Activated naive CD4-positive, alpha-beta T cell (primary cell): ENCODE measurements at places on chromosomes 1 and 21.

DNA sequence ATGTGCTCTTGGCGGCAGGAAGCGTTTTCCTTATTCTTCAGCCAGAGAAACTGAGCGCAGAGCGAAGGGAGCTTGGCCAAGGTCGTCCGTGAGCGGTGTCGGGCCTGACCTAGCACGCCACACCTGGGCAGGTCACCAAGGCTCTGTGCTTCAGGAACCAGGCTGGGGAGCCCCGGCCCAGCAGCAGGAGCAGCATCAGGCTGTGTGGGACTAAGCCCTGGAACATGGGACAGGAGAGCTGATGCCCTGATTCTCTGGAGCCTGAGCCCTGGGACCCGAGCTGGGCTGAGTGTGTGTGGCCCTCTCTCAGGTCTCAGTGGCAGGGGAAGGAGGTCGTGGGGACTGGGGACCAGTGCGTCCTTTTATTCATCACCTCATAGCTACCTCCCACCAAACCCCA is 65.2 kb upstream of the ABCG1 start:
- no peak for DNase-seq

GRCh38 chr1:37948166-37948565 is 1.3 kb upstream of the INPP5B start:
- DNase-seq: no peak

- no peak for DNase-seq
Observed at GRCh38 chr1:67273591-67273990, 34.1 kb upstream of the IL12RB2 start.

GRCh38 chr1:59755069-59755685 is 59.6 kb upstream of the HOOK1 start:
- no peak for DNase-seq

GRCh38 chr1:41362749-41363590 is 1.7 kb downstream of the FOXO6 start:
- no peak for DNase-seq

- no peak for DNase-seq
Observed at GRCh38 chr1:20100632-20101355, 18.5 kb downstream of the PLA2G2D start.

- DNase-seq: no peak
Observed at GRCh38 chr1:3627515-3628253, 2.9 kb downstream of the TPRG1L start.

DNA sequence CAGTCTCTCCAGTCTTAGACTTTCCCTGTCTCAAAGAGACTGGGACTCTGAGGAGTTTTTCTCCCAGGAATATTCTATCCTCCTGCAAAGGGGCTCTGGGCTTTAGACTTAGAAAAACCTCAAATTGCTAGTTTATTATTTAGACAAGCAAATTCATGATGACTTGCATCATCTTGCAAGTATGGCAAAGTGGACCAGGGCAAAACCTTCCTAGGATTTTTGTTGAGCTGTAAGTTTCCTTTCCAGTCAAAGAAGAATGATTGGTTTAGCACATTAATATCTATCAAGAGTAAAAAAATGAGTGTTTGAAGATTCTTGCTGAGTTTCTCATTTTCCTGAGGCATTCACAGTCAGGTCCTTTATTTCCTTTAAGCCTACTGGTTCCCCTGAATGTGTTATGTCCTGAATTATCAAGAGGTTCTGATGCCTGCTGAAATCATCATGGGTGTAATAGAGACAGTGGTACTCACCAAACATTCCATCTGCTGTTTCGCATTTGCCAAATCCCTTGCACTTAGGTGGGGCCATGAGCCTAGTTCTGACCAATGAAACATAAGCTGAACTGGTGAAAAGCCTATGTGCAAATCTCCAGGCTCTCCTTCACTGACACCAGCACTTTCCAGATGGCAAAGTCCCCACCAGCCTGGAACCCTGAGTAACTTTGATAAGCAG is 25.2 kb upstream of the SPAG17 start:
- DNase-seq: no peak

DNA sequence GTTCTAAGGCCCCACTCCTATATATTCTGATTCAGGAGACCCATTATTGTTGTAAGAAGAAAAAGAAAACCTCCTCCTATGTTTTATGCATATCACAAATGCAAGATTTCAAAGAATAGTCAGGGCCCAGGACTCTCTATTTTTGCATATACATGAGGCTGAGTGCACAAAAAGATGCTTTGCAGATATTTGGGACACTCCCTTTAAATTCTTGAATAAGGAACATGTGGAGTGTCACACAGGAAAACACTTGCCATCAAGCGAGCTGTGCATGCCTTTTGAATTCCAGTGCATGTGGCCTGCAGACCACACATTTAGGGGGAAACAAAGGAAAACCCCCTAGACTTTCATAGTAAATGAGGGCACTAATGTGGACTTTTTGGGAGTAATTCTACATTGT is 5.6 kb downstream of the MAP3K7CL start:
- DNase-seq: no peak

DNA sequence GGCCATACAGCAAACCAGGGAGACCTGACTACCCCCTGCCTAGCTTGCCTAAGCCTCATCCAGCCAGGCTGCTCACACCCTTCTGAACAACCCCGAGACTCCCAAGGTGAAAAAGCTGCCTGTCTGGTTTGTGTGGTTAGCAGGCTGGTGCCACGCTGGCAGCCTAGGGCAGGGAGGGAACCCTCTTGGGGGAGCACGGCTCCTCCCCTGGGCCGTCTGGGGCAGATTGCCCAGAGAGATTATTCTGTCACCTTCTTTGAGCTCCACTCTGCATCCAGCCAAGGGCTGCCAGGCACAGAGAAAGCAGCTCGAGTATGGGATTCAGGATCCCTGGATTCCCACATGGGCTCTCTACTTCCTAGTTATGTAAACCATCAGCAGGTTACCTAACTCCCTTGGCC is 27.5 kb upstream of the TCEA3 start:
- no peak for DNase-seq

DNA sequence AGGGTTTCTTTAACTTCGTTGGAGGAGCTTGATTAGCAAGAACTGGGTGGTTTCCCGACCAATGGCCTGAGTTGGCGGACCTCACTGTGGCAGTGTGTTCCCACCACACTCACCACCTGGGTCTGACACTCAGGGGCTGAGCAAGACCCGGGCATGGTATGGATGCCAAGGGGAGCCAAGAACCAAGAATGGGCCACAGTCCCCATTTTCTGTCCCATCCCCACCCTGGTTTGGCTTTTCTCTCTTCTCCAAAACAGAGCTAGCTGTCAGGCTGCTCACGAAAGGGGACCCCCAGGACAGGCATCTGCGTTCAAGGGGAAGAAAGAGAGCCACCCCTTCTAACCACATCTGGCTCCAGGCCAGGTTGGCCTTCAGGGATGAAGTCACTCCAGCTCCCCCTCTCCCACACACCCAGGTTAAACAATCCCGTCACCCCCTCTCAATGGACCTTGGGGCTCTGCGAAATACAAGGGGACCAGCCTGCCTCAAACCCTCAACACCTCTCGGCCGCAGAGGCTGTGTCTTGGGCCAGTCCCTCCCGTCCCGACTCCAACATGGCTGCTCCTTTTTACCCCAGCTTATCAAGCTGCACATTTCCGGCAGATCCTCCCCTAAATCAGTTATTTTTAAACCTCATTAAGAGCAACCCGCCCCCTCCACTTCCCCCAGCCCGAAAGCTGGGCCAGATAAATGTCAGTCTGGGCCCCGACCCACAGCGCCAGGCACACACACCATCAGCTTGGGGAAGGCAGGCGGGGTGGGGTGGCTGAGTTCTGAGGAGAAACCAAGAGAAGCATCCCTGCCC is 3.4 kb downstream of the TAGLN2 start:
- DNase-seq: no peak

DNA sequence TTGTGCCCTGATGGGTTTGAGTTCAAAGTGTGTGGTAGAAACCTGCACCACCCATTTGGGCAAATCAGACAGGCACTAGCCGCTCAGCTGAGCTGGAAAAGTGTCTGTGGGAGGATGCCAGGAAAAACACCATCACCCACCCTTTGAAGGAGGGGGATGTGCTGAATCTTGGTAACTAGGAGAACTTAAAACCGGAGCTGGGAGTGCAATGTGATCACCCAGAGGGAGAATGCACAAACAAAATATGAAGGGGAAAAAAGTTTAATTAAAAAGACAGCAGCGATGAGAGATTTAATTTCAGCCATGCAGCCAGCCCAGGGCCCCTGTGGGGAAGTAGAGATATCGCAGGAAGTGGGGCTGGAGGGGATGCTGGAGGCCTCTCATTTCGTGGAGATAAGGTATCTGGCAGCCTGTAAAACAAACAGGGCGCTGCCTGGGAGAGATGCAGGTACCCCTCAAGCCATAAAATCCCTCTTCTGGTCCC is 86.8 kb upstream of the BCAR3 start:
- no peak for DNase-seq

GRCh38 chr1:93079685-93080141 is 630 bp downstream of the MTF2 start:
- DNase-seq: no peak
